Sigmoid colon (tissue), 7 donors: ENCODE measurements at places on chromosomes 4 and X. TPM values are rescaled to one million over a fixed set of nuclear protein-coding genes. Genes with fewer than 3 reads are reported as not detected.

IL2RG gene
- total RNA-seq = not detected

TLR3 gene
- total RNA-seq = 6.9 TPM

PRKG2 gene
- 2.5 TPM for total RNA-seq

CT45A9 gene
- not detected for total RNA-seq

PJA1 gene
- 18.6 TPM for total RNA-seq

GRCh38 chrX:69207216-69207615 is 42.0 kb upstream of the PJA1 start:
- H3K4me1 ChIP-seq = peaks cover 12% of the 10 kb centered on the region
- no peak overlapping the region for H3K27ac ChIP-seq
- no peaks in the 10 kb centered on the region for H3K36me3 ChIP-seq

DNA sequence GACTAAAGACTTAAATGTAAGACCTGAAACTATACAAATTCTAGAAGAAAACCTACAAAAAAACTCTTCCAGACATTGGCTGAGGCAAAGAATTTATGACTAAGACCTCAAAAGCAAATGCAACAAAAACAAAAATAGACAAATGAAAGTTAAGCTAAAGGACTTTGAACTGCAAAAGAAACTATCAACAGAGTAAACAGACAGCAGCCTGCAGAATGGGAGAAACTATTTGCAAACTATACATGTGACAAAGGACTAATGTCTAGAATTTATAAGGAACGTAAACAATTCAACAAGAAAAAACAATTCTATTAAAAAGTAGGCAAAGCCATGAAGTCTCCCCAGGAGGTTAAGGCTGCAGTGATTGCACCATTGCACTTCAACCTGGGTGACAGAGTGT is 9.1 kb downstream of the FAM47E start:
- no peaks in the 10 kb centered on the region for H3K4me1 ChIP-seq
- H3K36me3 ChIP-seq = peaks cover 17% of the 10 kb centered on the region
- no peak overlapping the region for H3K27ac ChIP-seq
- no peaks in the 10 kb centered on the region for H3K27me3 ChIP-seq
- no peak overlapping the region for H3K4me3 ChIP-seq

DNA sequence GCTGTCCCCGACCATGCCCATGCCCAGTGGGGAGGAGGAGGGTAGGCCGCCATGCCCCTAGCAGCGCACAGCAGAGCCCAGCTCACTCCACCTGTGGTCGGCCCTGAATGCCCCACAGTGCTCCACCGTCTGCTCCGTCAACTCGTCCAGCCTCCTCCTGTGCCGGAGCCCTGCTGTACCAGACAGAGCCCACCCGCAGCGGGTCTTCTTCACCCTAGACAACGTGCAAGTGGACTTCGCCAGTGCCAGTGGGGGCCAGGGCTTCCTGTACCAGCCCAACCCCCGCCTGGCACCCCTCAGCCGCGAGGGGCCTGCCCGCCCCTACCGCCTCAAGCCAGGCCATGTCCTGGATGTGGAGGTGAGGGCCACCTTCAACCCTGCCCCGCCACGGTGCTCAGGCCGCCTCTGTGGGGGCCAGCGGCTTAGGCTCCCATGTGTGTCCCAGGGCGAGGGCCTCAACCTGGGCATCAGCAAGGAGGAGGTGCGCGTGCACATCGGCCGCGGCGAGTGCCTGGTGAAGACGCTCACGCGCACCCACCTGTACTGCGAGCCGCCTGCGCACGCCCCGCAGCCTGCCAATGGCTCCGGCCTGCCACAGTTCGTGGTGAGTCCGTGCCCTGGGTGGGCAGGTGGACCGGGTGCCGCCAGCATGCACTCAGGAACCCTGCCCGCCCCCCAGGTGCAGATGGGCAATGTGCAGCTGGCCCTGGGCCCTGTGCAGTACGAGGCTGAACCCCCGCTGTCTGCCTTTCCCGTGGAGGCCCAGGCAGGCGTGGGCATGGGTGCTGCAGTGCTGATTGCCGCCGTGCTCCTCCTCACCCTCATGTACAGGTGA is 6.9 kb upstream of the SRPK3 start:
- H3K4me1 ChIP-seq = no peaks in the 10 kb centered on the region
- no peak overlapping the region for H3K27ac ChIP-seq
- no peak overlapping the region for H3K4me3 ChIP-seq
- peaks cover 18% of the 10 kb centered on the region for H3K36me3 ChIP-seq

- H3K4me3 ChIP-seq = no peak overlapping the region
- no peak overlapping the region for H3K27ac ChIP-seq
- no peaks in the 10 kb centered on the region for H3K4me1 ChIP-seq
- no peaks in the 10 kb centered on the region for H3K27me3 ChIP-seq
- no peak for DNase-seq
Measured at GRCh38 chr4:151922306-151922705, 161.5 kb upstream of the GATB start.

- no peaks in the 10 kb centered on the region for H3K4me1 ChIP-seq
- no peak overlapping the region for H3K27ac ChIP-seq
- H3K4me3 ChIP-seq = no peak overlapping the region
- no peaks in the 10 kb centered on the region for H3K36me3 ChIP-seq
Measured at GRCh38 chr4:138788267-138788790, 227.3 kb upstream of the NOCT start.

- H3K36me3 ChIP-seq = no peaks in the 10 kb centered on the region
- H3K4me3 ChIP-seq = no peak overlapping the region
- no peak for DNase-seq
- H3K27ac ChIP-seq = no peak overlapping the region
Measured at GRCh38 chrX:19272452-19272851, 71.3 kb upstream of the PDHA1 start.

- no peaks in the 10 kb centered on the region for H3K4me1 ChIP-seq
- DNase-seq = no peak
Measured at GRCh38 chr4:186335793-186336192, 69.8 kb downstream of the F11 start.

- H3K27ac ChIP-seq = no peak overlapping the region
- H3K4me3 ChIP-seq = no peak overlapping the region
Measured at GRCh38 chr4:173282256-173282562, 51.9 kb downstream of the HMGB2 start.
